Muscle of leg (tissue), 16 donors: ENCODE measurements at places on chromosomes 6 and 20. TPM values are rescaled to one million over a fixed set of nuclear protein-coding genes. Genes with fewer than 3 reads are reported as not detected.
A peak's percentile ranks its signal among the peaks of the same experiment; 100 is the strongest.

GJA10 gene
- not detected for polyA plus RNA-seq

KIF25 gene
- polyA plus RNA-seq, result 0.93 TPM

SNX21 gene
- 25.1 TPM for polyA plus RNA-seq

PHACTR1 gene
- 4.7 TPM for polyA plus RNA-seq

IFT52 gene
- polyA plus RNA-seq, result 28.6 TPM

FAM209B gene
- polyA plus RNA-seq, result not detected

SAMHD1 gene
- polyA plus RNA-seq, result 25.7 TPM

- DNase-seq, result peak; percentile 40
These were observed 46.8 kb upstream of the UNC93A start for GRCh38 chr6:167244064-167244960.

DNA sequence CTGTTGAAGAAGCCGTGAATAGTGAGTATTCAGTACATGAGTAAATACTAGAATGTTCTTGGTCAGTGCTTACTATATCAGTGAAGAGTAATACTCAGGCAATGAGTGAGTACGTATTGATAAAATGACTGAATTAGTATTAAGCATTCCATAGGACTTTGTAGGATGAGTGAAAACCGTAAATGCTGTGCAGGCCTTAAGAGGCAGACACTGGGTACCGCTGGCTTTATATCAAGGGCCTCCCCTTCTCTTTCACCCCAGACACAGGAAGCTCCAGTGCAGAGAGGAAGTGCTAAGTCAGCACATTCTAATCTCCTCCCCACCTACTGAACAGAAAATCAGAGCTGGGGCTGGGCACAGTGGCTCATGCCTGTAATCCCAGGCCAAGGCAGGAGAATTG is 24.2 kb downstream of the POFUT1 start:
- peak; percentile 41 for DNase-seq

DNA sequence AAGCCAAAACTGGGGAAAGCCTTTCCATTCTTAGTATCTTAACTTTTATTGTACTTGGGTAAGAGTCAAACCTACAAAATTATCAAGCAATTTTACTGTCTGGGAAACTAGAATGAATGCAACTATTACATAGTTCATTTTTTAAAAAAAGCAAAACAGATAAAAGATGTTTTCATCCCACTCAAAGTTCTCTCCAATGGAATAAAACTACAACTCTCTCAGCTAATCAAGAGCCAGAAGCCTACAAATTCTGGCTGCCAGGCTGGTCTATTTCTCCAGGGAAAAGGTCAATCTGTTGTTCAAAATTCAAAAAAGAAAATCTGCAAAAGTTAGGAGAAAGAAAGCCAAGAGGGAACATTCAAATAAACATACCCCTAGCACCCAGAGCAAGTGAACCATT is 56.2 kb downstream of the COL12A1 start:
- peak; percentile 67 for DNase-seq

DNA sequence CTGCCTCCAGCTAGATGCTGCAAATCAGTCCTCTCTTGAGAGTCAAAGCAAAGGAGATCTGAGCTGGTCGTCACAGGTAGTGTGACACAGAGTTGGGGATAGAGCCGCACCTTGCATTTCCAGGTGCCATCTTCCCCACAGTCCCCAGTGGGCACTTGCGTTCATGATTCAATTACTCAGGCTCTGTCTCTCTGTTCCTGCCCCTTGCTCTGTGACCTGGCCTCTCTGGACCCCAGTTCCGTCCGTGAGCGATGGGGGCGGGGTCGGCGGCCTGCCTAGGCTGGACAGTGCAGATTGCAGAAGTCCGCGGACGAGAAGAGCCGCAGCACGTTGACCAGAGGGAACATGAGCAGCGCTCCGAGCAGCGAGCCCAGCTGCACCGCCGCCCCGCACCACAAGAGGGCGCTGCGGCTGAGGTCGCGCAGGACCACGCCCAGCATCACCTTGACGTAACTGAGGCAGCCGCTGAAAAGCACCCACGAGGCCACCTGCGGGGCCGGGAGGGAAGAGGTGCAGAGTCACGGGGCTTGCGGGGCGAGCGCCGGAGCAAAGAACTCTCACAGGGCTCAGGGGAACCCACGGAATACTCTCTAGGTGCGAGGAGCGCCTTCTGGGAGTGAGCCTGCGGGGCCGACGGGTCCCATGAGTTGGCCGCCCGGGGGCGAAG is 7.4 kb downstream of the SLC52A3 start:
- DNase-seq, result no peak

DNA sequence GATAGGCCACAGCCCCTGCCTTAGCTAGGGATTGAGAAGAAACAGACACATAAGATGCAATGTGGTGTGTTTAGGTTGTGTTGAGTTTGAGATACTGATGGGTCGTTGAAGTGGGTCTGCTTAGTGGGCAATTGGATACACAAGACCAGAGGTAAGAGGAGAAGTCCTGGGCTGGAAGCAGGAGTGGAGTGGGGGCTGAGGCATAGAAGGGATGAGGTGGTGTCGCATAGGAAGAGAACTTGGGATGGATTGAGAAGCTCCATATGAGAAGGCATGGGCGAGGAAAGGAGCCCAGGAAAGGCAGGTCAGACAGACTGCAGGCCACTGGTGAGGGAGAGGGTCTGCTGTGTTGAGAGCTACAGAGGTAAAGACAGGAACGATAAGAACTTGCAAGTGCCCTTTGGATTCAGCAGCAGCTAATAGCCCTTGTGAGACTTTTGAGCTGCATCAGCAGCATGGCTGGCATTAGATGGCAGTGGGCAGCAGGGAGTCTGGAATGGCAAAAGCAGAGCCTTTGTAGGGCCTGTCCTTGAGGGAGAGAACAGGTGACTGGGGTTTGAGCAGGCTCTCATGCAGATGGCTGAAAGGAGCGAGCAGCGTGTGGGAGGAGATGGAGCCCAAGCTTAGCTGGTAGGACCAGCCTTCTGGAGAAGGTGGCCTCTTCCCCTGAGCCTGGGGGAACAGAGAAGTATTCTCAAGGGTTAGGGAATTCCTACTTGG is 33.2 kb downstream of the PLCG1 start:
- no peak for DNase-seq

DNA sequence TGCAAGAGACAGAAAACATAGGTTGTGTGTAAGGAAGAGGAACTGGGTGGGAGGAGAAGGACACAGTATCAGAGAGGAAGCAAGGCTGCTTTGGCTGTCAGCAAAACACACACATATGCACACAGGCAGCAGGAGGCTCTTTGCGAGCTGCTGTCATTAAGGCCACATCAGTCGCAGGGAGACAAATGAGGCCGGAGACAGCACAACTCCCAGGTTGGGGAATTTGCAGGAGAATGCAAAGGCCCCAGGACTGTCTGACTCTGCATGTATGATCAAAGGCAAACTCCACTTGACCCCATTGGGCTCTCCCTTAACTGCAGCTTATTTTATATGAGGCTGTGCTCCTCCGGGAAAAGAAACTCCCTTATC is 35.3 kb downstream of the METTL24 start:
- no peak for DNase-seq

GRCh38 chr20:18019068-18019467 is 38.6 kb downstream of the OVOL2 start:
- DNase-seq, result peak; percentile 11

DNA sequence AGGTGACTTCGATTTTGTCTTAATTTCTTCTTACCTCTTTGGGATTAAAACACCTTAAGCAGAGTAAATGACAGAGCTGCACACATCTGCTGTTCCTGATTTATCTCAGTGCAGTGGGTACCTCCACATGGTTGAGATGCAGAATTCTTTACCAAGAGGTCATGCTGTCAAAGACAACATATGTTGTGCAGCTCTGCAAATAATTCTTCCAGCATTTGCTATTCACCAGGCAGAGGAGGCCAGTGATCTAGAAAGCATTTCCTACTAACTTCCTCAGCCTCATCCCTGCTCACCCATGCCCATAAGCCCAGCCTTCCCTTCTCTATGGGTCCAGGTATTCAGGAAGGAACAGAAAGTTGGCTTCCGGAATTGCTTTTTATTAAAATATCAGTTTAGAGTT is 109.3 kb downstream of the THBS2 start:
- DNase-seq, result no peak

DNA sequence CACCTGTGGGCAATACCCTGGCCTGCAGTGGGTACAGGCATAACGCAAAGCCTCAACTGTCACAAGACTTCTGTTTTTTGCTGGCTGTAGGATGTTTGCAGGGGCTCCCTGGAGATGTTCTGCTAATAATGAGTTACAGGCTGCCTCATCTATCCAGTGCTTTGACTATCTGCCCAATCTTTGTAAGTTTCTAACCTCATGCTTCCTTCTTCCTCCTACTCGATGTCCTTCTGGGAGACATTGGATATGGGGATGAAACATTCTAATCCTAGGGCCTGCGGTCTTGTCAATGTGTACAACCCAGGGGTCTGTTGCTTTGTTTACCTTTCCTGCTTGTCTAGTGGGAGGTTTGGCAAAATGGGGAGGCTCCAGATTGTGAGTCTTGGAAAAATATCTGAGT is 136.8 kb upstream of the TCF21 start:
- DNase-seq, result peak; percentile 55

DNA sequence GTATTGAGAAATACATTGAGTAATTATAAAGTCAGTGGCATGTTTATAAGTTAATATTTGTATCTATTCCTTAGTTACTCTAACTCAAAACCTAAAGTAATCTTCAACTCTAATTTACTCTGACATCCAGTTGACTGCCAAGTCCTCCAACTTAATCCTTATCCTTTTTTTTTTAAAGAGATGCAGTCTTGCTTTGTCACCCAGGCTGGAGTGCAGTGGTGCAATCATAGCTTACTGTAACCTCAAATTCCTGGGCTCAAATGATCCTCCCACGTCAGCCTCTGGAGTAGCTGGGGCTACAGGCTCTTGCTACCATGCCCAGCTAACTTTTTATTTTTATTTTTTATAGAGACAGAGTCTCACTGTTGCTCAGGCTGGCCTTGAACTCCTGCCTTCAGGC is 24.4 kb downstream of the PTPN1 start:
- no peak for DNase-seq

DNA sequence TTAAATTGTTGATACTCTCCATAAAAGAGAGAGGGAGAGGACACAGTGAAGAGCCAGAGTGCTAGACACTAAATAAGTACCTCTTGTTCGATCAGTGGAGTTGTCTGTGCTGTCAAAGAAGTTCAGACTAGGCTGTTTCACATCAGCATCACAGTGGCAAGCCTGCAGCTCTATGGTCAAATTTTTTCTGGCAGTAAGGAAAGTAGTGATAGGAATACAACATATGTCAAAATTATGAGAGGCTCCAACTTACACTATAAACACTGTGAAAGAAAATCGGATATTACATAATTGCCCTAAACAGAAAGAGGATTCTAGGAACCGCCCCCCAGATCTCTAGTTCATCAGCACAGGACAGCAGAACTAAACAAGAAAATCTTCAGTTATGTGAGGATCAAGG is 23.1 kb downstream of the DNAH8 start:
- no peak for DNase-seq

DNA sequence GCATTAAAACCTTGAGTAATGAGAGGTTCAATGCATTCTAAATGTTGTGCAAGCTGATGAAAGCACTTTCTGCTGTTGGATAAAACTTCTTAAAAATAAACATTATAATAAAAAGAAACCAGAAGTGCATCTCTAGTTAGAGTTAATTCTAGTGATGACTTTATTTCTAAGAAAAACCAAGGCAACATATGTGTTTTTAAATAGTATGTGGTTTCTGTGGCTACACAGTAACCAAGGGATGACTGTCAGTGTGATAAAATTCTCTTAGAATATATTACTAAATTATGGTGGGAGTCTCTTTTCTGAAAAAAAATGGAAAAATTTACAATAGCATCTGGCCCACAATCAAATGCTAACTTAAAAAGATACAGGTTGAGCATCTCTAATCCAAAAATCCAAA is 117.0 kb downstream of the ME1 start:
- no peak for DNase-seq

- DNase-seq, result peak; percentile 60
These were observed 26.5 kb upstream of the SMOC2 start for GRCh38 chr6:168414336-168415097.

DNA sequence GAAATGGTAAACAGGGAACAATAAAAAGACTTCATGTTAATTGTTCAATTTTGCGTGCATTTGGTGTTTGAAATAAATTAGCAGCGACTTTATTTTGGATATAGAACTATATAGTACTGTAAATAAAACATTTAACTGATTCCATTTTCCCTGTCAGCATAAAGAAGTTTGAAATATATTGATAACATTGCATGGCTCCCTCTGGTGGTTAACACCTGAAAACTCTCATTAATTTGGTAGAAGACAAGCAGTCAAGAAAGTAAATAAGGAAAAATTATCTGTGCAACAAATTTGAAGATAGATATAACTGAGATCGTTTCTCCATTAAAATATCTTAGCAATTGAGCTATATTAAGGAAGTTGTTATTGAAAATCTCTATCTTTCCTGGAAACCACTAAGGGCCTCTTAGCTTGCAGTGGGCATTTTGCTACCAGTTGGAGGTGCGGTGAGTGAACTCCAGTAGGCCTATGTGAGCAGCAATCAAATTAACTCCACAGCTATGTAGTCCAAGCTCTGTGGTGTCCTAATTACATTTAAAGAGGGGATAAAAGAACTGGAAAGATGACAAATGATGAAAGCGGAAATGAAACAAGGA is 435.7 kb upstream of the FKBP1C start:
- peak; percentile 9 for DNase-seq

- DNase-seq, result no peak
These were observed 46.4 kb upstream of the NT5E start for GRCh38 chr6:85403331-85404015.

DNA sequence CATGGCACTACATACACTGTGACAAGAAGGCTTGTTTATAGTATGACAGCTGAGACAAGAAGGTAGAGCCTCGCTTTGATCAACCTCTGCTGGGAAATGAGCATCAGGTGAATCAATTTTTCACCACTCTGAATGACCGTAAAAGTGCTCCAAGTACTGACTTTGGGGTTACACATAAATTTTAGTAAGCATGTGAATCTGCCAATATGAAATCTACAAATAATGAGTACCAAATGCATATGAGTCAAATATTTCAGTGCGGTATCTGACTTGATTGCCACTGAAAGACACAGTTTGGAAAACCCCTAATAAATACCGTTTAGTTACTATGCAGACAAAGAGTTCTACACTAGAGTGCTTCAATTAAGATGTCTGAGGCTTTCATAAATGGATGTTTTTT is 77.8 kb downstream of the ATG5 start:
- no peak for DNase-seq

DNA sequence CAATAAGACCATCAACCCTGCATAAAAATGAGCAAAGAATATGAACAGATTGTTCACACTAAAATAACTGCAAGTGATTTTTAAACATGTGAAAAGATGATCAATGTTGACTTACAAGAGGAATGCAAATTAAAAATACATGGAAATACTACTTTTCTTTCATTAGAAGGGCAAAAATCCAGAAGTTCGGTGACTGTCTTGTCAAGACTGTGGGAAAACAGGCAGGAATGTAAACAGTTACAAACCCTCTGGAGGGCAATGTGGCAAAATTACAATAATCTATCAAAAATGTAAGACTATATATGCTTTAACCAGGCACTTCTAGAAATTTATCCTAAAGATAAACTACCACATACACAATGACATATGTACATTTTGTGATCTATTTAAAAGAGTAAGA is 86.7 kb downstream of the TNFAIP3 start:
- DNase-seq, result no peak
